Breast epithelium (tissue), 4 donors: ENCODE measurements at places on chromosomes 11 and 22. TPM values are rescaled to one million over a fixed set of nuclear protein-coding genes. Genes with fewer than 3 reads are reported as not detected.

DNA sequence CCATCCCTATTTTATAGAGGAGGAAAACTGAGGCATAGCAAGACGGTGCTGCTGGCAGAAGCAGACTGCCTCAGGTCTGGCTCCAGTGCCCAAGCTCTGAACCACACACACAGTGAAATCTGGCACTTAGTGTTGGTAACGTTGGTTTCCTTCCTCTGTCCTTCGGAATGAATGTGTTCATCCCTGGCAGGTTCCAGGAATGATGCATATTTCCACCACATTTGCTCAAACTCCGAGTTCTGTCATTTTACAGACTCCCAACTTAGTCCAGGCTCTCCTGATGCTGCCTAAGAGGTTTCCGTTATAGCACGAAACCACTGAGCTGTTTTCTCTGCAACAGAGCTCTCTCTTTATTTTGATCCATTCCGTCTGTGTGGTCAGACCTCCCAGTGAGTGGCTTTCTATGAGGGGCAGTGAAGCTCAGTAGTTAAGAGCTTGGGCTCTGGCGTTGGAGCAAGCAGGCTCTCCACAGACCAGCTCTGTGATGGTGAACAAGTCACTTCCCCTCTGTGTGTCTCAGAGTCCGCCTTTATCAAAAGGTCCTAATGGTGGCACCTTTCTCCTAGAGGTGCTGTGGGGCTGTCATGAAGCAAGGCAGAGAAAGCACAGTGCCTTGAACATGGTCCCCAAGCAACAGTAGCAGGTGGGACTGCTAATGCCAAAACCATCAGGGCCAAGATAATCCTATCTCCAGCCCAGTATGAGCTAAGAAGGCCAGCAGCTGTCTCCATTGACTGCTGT, 200.3 kb downstream of the MYO18B start:
- no peak for DNase-seq

GRCh38 chr11:59552844-59553243, 41.5 kb downstream of the OR4D9 start:
- DNase-seq: no peak

GRCh38 chr11:59545179-59546020, 34.1 kb downstream of the OR4D9 start:
- no peak for DNase-seq

GRCh38 chr11:42709216-42709615, 602.6 kb upstream of the API5 start:
- DNase-seq: no peak

GRCh38 chr11:61377461-61378160, 14.8 kb upstream of the TMEM216 start:
- DNase-seq: no peak

- DNase-seq: no peak
Measured at GRCh38 chr11:4087551-4087950, 7.0 kb upstream of the RRM1 start.

OR4A15 gene
- not detected for total RNA-seq

TEAD1 gene
- 110 TPM for total RNA-seq

GRCh38 chr22:35684270-35684700, 33.4 kb upstream of the APOL5 start:
- DNase-seq: no peak

- no peak for DNase-seq
Measured at GRCh38 chr11:132907651-132908413, 624.5 kb downstream of the OPCML start.
